ENCODE measurements at places on chromosomes 12 and 14.

- DNase-seq: no peak
Measured at GRCh38 chr14:61514927-61515326, 180.4 kb upstream of the HIF1A start.

- DNase-seq: no peak
Measured at GRCh38 chr12:4506870-4507269, 31.8 kb upstream of the RAD51AP1 start.

DNA sequence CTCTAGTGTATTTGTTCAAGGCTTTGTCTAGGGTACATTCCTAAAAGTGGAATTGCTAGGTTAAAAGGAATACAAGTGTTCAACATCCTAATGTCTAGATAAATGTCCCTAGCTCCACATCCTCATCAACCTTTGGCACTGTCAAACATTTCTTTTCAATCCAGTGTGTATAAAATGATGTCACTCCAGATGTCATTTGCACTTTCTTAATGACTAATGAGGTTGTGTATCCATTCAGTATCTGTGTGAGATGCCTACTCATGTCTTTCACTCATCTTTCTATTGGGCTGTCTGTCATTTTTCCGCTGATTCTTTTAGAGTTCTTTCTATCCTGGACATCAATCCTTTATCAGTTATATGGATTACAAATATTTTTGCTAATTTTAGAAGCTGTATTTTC lies 43.3 kb downstream of the ARMH4 start:
- no peak for DNase-seq

DNA sequence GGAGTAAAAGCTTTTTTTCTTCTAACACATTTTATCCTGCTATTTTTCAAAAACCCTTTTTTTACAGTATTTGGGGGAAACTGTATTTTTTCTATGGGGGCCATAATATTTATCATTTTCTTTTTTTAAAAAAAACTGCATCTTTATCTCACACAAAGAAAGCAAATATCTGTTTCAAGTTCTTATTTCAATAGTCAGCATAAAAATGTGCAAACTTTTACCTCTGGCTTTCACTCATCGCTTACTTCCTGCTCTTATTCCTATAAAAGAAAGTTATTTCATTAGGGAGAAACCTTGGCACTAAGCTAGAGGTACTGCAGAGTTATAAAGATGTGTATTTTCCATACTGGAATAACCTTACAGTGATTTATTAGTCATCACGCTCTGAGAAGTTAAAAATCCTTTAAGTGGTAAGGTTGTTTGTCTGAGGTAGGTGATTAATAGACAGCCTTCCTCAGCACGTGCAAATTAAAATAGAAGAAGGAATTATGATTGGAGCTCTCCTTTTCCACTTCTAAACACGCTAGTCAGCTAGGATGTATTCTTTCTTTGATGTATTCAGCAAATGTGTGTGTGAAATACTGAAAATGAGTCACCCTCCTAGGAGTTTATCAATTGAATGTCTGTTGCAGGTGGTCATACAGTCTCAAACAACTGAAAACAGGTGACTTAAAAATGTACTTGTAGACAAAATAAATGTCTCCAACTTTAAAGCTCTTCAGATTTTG lies 461.0 kb downstream of the GXYLT1 start:
- DNase-seq: no peak

DNA sequence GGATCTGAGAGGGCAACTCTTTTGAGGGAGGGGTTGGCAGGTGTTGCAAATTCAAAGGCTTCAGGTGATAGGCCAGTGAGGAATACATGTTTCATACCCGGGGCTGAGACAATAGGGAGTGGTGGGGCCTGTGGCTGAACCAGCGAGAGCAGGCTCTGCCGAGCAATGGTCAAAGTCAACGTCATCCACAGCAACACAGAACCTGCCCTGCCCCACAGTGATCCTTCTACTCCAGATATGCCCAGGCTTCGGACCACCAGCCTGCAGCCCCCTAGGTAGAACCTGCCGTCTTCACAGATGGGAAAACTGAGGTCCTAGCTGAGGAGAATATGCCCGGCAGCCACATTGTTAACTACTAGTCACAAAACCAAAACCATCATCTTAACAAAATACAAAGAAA lies 4.1 kb downstream of the SERPINA1 start:
- no peak for DNase-seq

DNA sequence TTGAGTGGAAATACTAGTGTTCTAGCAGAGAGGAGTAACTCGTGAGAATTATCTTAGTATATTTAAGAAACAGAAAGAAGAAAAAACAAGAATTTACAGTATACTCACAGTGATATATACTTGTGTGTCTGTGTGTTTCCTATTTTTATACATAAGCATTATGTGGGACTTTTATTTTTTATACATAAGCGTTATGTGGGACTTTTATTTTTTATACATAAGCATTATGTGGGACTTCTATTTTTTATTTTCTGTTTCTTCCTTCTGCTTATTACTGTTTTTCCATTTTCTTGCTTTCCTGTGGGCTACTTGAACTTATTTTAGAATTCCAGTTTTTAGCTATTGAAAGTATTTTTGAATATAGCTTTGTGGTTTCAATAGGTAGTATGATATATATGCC lies 6.9 kb upstream of the ZNF140 start:
- DNase-seq: no peak

DNA sequence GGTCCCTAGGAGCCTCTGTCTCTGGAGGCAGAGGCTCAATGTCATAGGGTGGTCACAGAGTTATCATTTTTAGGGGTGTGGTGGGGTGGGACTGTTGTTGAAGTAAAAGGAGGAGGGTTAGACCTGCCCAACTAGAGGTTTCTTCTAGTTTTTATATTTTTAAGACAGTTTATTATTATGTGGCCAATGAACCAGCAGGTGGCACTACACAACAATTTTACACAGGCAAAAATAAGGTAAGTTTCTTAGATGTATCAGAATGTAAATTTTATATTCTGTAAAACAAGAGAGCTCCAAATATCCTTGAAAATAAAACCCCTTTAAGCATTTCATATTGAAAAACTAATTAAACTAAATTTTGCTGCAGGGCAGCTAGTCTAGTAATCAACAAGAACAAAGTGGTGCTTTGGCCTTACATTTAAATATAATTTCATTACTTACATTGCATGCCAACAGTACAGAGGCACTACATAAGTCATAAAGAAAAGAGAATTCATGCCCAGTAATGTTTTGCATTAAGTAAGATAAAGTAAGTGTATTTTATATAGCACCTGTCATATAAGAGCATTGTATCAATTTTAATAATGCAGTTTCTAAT lies 22.2 kb upstream of the OVCH1 start:
- DNase-seq: no peak

GRCh38 chr12:33942172-33942571 lies 80.1 kb upstream of the ALG10 start:
- DNase-seq: no peak

DNA sequence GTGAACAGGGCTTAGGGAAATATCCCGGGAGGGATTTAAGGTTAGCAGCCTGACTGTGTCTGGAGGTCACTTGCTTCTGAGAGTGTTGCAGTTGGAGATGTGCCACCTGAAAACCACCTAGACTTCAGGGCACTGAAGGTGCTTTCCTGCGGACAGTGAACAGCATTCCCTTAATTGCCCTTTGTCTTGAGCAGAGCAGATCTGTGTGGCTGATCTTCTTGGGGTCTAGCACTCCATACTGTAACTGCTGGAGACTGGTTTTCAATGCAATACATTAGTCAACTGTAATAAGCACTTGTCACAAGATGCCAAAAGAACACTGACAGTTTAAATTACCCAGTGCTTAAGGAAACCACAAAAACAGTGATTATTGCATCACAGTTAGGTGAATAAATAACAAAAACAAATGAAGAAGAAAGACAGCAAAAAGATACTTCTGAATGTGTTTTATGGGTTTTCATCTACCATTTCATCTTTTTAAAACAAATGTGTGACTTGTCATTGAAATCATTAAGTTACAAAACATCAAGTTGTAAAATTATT lies 111.8 kb downstream of the PRIMA1 start:
- DNase-seq: no peak

DNA sequence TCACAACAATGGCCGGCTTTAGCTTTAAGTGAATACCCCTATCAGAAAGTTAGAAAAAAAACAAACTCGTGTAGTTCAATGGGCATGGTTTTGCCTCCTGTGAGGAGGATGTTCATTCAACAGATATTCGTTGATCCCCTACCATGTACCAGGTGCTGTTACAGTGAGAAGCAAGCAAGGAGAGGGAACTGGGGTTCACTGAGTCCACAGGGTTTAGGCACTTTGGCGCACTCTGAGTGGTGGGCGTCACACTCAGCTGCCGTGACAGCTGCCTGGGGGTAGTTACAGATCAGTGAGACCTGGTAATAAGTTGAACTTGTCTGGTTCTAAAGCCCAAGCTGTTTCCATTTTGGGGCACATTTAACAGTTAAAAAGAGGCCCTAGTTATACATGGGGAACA lies 74.2 kb downstream of the PAPOLA start:
- DNase-seq: no peak

DNA sequence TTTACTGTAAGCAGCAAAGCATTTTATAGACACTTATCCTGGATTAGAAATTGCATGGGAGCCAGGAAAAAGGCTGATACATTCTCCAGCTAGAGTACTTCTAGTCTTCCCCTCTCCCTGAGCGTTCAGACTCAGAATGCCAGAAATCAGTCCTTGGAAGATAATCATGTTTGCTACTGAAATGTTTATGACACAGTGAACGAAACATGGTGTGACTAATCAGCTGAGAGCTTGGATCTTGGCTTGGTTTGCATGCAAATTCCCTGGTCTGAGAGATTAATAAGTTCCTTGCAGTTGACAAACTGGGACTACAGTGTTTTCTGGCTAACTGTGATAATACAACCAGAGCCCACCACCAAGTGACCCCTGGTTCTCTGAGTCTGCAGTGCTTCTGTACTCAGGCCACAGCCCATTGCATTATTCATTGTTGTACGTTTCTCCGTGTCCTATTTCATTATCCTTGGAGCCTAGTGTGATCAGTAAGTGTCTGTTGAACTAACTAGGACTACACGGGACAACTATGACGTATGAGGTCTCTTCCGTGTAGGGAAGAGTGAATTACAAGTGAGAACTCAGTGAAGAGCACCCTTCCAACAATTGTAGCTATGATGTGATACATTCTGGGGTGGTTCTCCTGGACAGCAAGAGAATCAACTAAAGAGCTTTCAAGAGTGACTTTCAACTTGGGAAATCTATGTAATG lies 34.6 kb upstream of the EVL start:
- no peak for DNase-seq

GRCh38 chr14:35134329-35135123 lies 12.2 kb downstream of the PRORP start:
- no peak for DNase-seq

DNA sequence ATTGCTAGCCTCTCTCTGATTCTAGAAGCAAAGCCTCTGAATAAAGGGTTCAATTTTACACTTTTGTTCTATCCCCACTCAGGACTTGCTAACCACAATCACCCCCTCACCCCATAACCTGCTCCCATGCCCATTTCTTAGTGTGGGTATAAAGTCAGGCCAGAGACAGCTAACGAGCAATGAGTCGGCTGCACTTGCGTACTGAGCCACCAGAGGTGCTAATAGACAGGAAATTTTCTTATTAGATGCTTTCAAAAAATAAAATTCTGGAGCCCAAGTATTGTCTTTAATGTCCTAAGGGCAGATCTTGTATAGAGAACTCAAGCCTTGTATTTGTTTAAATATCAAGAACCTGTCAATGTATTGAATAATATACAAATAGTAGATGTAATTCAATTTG lies 256.9 kb downstream of the SYT1 start:
- DNase-seq: no peak

DNA sequence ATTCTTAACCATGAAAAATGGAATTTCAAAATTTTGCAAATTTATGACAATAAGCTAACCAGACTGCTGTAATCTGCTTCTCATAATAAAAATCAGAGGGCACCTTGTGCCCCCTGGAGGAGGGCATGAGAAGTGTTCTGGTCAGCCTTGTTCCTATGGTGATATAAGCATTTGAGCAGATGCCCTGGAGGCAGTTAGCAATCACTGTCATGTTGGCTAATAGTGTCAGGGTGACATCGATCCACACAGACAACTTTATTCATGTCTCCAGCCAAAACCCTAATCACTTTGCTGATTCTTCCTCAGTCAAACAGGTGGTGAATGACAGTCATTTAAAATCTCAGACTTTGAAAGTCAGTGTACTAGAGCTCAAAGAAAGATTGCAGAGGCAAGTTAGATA lies 943.0 kb downstream of the GALC start:
- DNase-seq: no peak

GRCh38 chr14:64049616-64050381 lies 197.0 kb downstream of the SYNE2 start:
- DNase-seq: no peak

DNA sequence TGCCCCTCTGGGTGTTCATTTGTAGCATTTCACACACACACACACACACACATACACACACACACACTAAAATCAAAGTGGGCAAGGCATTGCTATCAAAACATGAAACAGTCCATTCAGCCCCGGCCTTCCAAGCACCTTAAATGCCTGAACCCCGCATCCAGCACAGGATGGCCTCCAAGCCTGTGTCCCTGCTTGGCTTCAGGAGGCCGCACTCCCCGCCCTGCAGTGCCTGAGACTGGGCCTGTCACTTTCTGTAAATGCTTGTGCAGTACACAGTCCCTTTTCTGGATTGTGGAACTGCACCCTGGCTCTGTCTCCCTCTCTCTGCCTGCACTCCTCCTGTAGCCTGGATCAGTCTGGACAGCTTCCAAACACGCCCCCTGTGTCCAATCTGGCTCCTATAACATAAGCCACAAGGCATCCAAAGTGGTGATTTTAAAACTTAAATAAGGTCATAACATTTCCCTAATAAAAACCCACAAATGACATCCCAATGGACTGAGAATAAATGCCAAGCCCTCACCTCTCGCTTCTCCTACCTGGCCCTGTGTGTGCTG lies 972.2 kb upstream of the TMEM132C start:
- no peak for DNase-seq

- no peak for DNase-seq
Measured at GRCh38 chr12:32688786-32689185, 9.7 kb downstream of the DNM1L start.
